ENCODE measurements at places on chromosomes 1 and 21. TPM values are rescaled to one million over a fixed set of nuclear protein-coding genes. Genes with fewer than 3 reads are reported as not detected.

LENEP gene
- total RNA-seq, result 0.50 TPM

DNA sequence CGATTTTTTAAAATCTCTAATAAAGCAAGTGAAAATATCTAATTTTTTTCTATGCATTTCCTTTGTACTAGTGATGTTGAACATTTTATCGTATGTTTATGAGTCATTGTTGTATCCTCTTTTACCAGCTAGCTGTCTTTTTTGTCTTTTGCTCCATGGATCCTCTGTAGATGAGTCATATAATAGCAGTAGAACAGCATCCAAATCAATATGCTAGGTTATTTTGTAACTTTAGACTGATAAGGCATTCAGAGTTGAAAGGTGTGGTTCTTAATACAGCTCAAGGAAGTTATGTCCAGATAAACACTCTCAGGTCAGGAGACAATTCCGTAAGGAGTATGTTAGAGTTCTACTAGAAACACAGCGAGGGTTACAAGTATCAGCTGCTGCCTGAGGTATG lies 31.9 kb downstream of the MAP10 start:
- no peak for DNase-seq

MCOLN2 gene
- total RNA-seq, result 67.7 TPM

DNA sequence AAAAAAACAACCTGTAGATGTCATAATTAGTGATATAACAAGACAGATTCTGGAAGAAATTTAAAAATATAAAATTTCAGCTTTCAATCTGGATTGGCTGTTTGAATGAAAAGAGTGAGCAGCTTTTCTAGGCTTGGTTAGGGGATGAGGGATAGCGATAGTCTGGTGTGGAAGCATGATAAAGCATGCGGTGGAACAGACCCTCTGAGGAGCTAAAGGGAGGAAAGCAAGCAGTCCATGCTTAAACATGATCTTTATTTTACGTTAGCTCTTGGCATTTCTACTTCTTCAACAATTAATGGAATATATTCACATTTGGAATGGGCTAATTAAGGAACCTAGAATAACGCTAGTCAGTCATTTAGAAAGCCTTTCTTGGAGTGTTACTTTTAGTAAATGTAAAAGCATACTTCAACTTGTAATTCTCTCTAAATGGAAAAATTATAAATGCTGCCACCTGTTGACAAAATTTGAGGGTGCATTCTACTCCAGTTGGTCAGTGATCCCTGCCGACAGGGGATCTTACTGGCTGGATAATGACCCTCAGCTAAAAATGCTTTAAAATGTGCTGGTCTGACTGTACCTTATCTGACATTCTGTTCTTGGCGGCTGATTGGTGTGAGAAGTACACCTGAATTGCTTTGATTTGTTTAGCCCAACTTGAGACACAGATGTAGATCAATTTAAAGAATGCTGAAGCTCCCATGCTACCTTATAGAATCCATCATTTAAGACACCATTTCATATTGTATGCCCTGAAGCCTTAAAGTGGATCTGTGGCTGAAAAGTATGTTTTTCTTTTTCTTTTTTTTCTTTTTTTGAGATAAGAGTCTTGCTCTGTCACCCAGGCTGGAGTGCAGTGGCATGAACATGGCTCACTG lies 61.2 kb downstream of the AK4 start:
- DNase-seq, result no peak

FMO5 gene
- not detected for total RNA-seq

SH2D2A gene
- total RNA-seq, result 245 TPM

COX20 gene
- 50.7 TPM for total RNA-seq

- peak; percentile 45 for DNase-seq
These were observed 20.4 kb downstream of the LURAP1 start for GRCh38 chr1:46223472-46223943.

TMEM200B gene
- total RNA-seq, result 1.0 TPM

ADORA3 gene
- not detected for total RNA-seq

DNA sequence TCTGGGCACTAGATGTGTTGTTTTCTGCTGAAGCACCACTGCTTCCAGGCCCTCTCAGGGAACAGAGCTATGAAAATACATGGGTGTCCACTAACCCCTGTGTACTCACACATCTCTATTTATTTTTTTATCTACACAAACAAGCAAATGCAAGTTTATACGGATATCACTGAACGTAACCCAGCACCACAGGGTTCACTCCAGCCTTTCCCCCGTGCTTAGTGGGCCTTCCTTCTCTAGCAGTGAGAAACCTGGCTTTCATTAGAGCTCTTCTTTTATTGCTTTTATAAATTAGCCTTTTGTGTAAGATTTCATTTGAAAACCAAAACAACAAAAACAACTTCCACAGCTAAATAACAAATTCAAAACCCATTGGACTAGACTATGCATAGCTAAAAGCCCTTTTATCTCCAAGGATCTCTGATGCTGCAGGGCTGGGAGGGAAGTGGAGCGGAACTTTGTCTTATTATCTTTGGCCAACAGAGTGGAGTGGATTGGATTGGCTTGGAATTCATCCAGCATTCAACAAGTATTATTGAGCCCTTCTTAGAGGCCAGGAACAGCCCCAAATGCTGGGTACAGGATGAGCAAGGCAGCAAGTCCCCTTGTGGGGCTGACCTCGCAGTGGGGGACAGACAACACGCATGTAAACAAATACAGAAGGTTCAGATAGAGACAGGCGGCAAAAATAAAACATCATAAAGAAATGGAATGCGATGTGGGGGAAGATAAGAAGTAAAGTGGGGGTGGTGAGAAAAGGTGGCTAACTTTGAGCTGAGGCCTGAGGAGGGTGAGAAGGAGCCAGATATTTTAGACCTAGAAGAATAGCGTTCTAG lies 371.8 kb upstream of the POU3F1 start:
- no peak for DNase-seq

GPR153 gene
- total RNA-seq, result 0.50 TPM

GRCh38 chr1:197307551-197307950 lies 39.5 kb downstream of the CRB1 start:
- DNase-seq, result no peak

- no peak for DNase-seq
These were observed 799.5 kb downstream of the LTN1 start for GRCh38 chr21:28193189-28193588.

TBX19 gene
- 0.48 TPM for total RNA-seq

All from activated T-cell treated with anti-CD3 and anti-CD28 coated beads, Interleukin-2, amount 50 U/mL, for 4 hours (primary cell).